ENCODE measurements at places on chromosomes 7 and 10. TPM values are rescaled to one million over a fixed set of nuclear protein-coding genes. Genes with fewer than 3 reads are reported as not detected.

SNX13 gene
- 118 TPM for total RNA-seq

- H3K4me1 ChIP-seq = no peaks in the 10 kb centered on the region
- H3K27ac ChIP-seq = no peak overlapping the region
- no peak overlapping the region for H3K4me3 ChIP-seq
- no peaks in the 10 kb centered on the region for H3K36me3 ChIP-seq
- no peak for DNase-seq
Measured at GRCh38 chr10:20502903-20503585, 394.1 kb downstream of the NEBL start.

DNA sequence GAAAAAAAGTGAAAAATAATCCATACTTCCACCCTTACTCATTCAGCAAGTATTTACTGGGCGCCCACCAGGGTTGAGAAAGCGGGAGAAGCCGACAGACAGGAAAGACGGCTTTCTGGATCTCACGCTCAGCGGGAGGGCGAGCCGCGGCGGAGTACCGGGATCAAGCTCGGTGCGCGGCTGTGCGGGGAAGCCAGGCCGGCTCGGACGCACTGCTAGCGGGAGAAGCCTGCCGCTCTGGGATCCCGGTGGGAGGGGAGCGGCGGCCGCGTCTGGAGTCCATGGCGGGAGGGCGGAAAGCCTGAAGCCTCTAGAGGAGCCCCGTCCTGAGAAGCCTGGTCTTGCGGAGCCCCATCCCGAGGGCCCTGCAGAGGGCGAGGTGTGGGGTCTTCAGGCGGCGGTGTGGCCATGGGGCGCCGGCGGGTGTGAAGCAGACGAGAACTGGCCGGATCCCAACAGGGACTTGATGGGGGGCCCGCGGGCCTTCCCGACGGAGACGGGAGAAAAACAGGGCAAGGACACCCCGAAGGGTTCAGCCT lies 82.9 kb downstream of the VIPR2 start:
- no peak overlapping the region for H3K27ac ChIP-seq
- no peaks in the 10 kb centered on the region for H3K36me3 ChIP-seq
- no peaks in the 10 kb centered on the region for H3K27me3 ChIP-seq
- H3K4me3 ChIP-seq = no peak overlapping the region

GRCh38 chr10:43925793-43926192 lies 277.1 kb upstream of the ZNF32 start:
- H3K4me1 ChIP-seq = no peaks in the 10 kb centered on the region
- no peak overlapping the region for H3K27ac ChIP-seq
- DNase-seq = no peak
- H3K36me3 ChIP-seq = no peaks in the 10 kb centered on the region
- H3K27me3 ChIP-seq = no peaks in the 10 kb centered on the region

- H3K4me3 ChIP-seq = no peak overlapping the region
- H3K27me3 ChIP-seq = no peaks in the 10 kb centered on the region
- H3K4me1 ChIP-seq = no peaks in the 10 kb centered on the region
- H3K27ac ChIP-seq = no peak overlapping the region
Measured at GRCh38 chr10:6647811-6648526, 67.9 kb upstream of the PRKCQ start.

GRCh38 chr10:58048936-58049335 lies 218.8 kb downstream of the IPMK start:
- H3K4me3 ChIP-seq = no peak overlapping the region
- no peak for DNase-seq
- no peaks in the 10 kb centered on the region for H3K27me3 ChIP-seq
- no peaks in the 10 kb centered on the region for H3K36me3 ChIP-seq
- H3K27ac ChIP-seq = no peak overlapping the region
- H3K4me1 ChIP-seq = no peaks in the 10 kb centered on the region

- H3K36me3 ChIP-seq = no peaks in the 10 kb centered on the region
- DNase-seq = no peak
- H3K4me3 ChIP-seq = no peak overlapping the region
- no peak overlapping the region for H3K27ac ChIP-seq
- H3K4me1 ChIP-seq = no peaks in the 10 kb centered on the region
- H3K27me3 ChIP-seq = no peaks in the 10 kb centered on the region
Measured at GRCh38 chr10:6671976-6672375, 91.9 kb upstream of the PRKCQ start.

FOXP2 gene
- 28.2 TPM for total RNA-seq

DNA sequence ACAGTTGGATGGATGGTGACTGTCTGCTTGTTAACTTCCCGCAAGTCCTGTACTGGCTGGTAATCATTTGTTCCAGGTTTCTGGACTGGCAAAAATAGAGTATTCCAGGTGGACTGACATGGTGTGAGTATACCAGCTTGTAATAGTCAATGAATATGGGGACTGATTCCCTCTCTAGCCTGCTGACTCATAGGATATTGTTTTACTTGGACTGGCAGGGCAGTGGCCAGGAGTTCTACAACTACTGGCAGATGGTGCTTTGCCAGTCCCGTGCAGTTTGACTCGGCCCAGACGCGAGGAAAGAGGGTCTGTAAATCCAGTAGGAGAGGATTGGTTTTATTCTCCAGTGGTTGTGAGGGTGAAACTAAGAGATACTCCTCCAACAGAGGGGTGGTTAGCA lies 78.0 kb downstream of the PRR15 start:
- no peak for DNase-seq
- no peaks in the 10 kb centered on the region for H3K36me3 ChIP-seq
- no peaks in the 10 kb centered on the region for H3K27me3 ChIP-seq
- H3K4me3 ChIP-seq = no peak overlapping the region
